Right atrium auricular region (tissue), 2 donors: ENCODE measurements at places on chromosomes 3 and 15. TPM values are rescaled to one million over a fixed set of nuclear protein-coding genes. Genes with fewer than 3 reads are reported as not detected.

CCDC54 gene
- total RNA-seq, result not detected

SLC51A gene
- 0.35 TPM for total RNA-seq

TGFBR2 gene
- total RNA-seq, result 210 TPM

RNF123 gene
- total RNA-seq, result 29.8 TPM

MAPKBP1 gene
- total RNA-seq, result 10.5 TPM

- DNase-seq, result no peak
Measured at GRCh38 chr3:72300621-72301020, 515.7 kb upstream of the PROK2 start.

GRCh38 chr3:24640330-24640877 lies 145.8 kb upstream of the THRB start:
- DNase-seq, result no peak
